ENCODE measurements at places on chromosomes 1 and 21. TPM values are rescaled to one million over a fixed set of nuclear protein-coding genes. Genes with fewer than 3 reads are reported as not detected.

Gene PALMD
- not detected for total RNA-seq

Gene CD53
- not detected for total RNA-seq

Gene PPIAL4G
- not detected for total RNA-seq

Gene PEF1
- 78.5 TPM for total RNA-seq

Gene OR2T35
- total RNA-seq = not detected

Gene ADORA3
- not detected for total RNA-seq

Gene BLACAT1
- total RNA-seq = under 0.01 TPM

Gene TNFRSF4
- not detected for total RNA-seq

Gene FGGY
- 7.2 TPM for total RNA-seq

Gene AQP10
- not detected for total RNA-seq

Gene HUNK
- total RNA-seq = 0.33 TPM

All from melanocyte of skin (primary cell).